NCI-H187 (cell line): ENCODE measurements at places on chromosomes 12 and 14.
A peak's percentile ranks its signal among the peaks of the same experiment; 100 is the strongest.

DNA sequence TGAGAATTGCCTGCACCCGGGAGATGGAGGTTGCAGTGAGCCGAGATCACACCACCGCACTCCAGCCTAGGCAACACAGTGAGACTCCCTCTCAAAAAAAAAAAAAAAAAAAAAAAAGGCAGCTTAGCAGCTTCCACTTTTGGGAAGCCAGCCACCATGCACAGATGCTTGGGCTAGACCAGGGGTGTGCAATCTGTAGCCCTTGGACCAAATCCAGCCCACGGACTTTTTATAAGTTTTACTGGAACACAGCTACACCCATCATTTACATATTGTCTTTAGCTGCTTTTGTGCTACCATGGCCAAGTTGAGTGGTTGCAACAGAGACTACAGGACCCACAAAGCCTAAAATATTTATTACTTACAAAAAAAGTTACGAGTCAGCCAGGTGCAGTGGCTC, 6.7 kb downstream of the CIT start:
- no peak for DNase-seq

- DNase-seq = no peak
These were observed 513.0 kb downstream of the TMEM121 start for GRCh38 chr14:106039400-106039799.

GRCh38 chr12:58767496-58767895, 152.8 kb downstream of the LRIG3 start:
- no peak for DNase-seq

GRCh38 chr12:9027161-9028059, 38.1 kb downstream of the KLRG1 start:
- no peak for DNase-seq

DNA sequence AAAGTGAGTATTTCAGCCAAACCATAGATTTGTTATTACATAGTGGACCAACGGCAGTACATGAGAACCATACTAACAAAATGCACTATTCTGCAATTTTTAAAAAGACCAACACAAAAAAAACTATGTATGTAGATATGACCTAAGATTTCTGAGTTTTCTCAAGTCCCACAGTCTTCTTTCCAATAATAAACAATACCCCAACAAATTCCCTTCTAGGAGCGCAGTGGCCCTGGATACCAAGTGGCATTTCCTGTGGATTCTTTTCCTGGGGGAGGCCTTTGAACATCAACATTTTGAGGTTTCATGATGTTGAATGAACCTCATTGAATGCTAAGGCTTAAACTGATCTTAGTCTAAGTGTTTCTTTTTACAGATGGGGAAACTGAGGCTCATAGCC, 210.5 kb downstream of the BCAT1 start:
- no peak for DNase-seq

DNA sequence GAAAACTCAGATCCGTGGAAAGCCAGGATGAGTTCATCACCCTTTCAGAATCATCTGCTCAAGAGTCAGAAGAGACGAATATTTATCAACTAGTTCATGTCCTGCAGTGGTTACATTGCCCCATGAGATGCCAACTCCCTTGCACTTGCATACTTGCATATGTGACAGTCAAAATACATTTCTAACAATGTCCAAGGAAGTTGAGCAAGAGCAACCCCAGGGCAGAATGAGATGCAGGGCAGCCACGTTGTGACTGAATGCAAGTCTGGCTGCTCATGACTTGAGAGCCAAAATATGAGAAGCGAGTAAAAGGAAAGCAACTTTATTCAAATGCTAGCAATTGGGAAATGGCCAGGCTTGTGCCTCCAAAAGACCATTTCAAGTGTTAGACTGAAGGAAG, 23.6 kb upstream of the UTP20 start:
- DNase-seq = no peak

GRCh38 chr12:112238441-112238840, 113.1 kb downstream of the TRAFD1 start:
- no peak for DNase-seq

DNA sequence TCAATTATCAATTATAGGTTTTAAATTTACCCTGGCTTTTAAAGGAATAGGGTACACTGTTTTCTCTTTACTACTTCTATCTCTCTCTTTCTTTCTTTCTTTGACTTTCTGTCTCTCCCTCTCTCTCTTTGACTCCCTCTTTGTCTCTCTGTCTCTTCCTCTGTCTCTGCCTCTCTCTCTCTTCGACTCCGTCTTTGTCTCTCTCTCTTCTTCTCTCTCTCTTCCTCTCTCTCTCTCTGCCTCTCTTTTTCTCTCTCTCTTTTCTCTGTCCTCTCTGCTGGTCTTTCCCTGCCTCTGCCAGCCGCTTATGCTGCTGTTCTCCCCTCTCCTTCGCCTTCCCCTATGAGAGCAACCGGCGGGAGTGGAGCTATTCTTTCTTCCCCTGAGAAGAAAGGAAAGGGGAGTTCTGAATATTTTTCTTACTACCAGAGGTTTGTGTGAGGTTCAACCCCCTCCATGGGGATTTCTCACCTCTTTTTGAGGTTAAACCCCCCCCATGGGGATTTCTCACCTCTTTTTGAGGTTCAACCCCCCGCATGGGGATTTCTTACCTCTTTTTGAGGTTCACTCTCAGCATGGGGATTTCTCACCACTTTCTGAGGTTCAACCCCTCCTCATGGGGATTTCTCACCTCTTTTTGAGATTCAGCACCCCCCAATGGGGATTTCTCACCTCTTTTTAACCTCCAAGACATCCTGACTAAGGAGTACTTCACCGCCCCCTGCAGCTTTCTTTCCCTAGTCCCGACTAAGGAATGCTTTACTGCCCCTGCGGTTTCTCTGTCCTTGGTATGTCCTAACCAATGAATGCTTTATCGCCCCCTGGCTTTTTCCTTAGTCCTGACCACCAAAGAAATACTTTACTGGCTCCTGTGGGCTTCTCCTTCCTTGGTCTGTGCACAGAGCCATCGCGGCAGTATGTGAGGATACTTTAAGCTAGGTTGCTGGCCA, 27.4 kb upstream of the DDHD1 start:
- DNase-seq = no peak

DNA sequence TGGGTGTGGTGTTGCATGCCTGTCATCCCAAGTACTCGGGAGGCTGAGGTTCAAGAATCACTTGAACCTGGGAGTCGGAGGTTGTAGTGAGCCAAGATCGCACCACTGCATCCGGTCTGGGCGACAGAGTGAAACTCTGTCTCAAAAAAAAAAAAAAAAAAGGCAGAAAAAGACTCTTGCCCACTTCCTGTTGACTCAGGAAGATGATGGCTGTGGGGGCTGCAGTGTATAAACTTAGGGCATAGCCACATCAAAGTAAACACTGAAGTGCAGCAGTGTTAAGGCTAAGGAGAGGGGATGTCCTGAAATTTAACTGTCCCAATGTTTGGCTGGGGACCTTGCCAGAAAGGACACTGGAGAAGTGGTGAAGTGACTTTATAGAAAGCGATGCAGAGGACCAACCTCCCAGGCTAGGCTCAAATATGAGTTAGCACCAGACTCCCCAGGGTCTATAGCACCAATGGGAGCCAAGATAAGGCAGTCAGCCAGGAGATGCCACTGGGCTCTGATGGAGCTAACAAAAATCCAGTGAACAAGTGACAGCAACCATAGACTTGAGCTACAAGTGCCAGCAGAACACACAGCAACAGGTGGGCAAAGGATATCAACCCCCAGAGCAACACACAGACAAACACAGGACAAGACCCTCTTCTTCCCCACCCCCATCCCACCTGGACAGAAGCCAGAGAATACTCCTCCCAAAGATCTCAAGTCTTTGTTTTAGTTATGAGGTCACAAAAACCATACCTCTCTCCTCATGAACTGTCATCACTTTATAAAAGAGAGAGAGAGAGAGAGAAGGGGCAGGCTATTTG, 28.0 kb downstream of the NELL2 start:
- DNase-seq = no peak

GRCh38 chr12:94753036-94753679, 102.8 kb upstream of the TMCC3 start:
- no peak for DNase-seq

GRCh38 chr12:123055281-123055766, 74.8 kb downstream of the ARL6IP4 start:
- no peak for DNase-seq

GRCh38 chr14:84520711-84521338, 1009.1 kb upstream of the FLRT2 start:
- no peak for DNase-seq

GRCh38 chr12:54217774-54218241, 29.0 kb upstream of the SMUG1 start:
- DNase-seq = no peak

DNA sequence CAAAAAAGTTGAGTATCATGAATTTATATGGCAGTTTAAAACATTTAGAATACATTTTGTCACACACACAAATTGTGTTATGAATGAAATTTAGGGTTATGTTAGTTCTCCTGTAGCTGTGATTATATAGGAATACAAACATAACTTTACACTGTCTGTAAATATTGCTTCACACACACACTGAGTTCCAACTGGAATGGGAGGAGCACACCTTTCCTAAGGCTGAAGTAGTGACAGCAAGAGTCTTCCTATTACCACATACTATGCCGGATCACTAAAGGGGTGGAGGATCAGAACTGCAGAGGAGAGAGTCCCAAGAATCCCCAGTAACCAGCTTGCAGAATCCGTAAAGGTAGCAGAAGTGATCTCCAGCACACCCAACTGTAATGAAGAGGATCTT, 63.7 kb downstream of the DNAI7 start:
- no peak for DNase-seq

GRCh38 chr14:92659765-92660561, 88.5 kb downstream of the LGMN start:
- DNase-seq = no peak

GRCh38 chr14:77343662-77344061, 22.8 kb downstream of the GSTZ1 start:
- peak; percentile 42 for DNase-seq

DNA sequence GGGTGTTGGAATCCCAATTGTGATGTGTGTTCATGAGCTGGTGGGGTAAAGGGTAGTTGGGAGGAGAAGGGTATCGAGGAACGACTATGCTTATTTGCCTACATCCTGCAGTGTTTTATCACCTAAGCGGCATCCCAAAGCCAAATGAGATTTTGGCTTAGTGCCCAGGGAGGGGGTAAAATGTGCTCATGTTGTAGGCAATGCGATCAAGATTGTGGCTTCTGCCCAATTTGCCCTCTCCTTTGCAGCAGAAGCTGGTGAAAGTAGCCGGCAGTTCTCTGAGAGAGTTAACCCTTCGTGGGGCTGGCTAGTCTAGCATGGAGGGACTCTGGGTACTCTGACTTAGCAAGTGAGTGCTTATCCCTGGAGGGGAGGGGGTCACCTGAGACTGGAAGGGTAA, 753 bp downstream of the RPH3A start:
- no peak for DNase-seq

- DNase-seq = no peak
These were observed 786.8 kb downstream of the DIO2 start for GRCh38 chr14:79424462-79424861.

- no peak for DNase-seq
These were observed 680.7 kb downstream of the GALC start for GRCh38 chr14:87312169-87312893.

- DNase-seq = no peak
These were observed 307.1 kb downstream of the RPL10L start for GRCh38 chr14:46344327-46344937.

- peak; percentile 73 for DNase-seq
These were observed 202.5 kb upstream of the DDHD1 start for GRCh38 chr14:53355581-53356112.

- no peak for DNase-seq
These were observed 10.5 kb upstream of the WNT5B start for GRCh38 chr12:1618489-1618888.

GRCh38 chr12:116143909-116144308, 133.6 kb downstream of the MED13L start:
- no peak for DNase-seq

GRCh38 chr14:92460541-92460915, 53.1 kb upstream of the RIN3 start:
- no peak for DNase-seq

DNA sequence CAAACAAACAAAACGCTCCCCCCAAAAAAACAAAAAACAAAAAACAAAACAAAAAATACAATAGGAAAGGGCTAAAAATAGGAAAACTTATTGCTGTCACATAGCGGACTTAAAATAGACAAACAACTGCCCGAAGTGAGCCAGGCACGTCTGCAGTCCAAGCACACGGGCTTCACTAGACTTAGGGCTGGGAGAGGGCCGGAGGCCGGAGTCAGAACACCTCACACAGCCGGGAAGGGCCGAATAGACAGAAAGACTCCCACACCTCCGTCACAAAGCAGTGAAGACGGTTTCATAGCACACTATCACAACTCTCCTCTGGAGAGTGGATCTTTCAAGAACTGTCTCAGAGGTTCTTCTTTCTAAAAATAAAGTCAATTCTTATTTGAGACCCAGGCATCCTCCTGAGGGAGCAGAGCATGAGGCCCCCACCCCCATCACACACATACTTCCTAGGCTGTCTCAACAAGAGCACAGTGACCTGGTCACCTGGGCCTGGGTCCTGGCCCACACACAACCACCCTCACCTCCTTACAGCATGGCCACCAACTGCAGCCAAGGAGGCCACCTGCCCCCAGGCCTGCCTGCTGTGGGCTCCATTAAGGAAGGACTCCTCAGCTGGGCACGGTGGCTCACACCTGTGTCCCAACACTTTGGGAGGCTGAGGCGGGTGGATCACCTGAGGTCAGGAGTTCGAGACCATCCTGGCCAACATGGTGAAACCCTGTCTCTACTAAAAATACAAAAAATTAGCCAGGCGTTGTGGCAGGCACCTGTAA, 6.7 kb downstream of the BAG5 start:
- no peak for DNase-seq

DNA sequence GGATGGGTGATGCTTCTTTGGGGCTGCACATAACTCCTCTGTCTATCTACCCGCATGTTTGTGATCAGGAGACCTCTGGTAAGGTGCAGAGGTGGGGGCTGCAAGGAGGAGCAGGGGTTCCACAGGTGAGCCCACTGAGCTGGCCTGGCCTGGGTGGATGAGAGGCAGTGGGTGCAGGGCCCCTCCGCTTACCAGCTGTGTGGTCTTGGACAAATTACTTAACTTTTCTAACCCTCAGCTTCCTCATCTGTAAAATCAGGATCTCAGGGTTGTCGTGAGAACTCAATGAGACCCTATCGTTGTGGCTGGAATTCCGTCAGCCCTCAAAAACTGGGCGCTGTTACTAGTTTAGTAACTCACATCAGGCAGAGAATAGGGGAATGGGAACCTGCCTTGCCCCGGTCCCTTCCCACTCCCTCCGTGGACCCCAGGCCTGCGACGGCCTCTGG, 7.5 kb downstream of the PTPN6 start:
- DNase-seq = no peak

DNA sequence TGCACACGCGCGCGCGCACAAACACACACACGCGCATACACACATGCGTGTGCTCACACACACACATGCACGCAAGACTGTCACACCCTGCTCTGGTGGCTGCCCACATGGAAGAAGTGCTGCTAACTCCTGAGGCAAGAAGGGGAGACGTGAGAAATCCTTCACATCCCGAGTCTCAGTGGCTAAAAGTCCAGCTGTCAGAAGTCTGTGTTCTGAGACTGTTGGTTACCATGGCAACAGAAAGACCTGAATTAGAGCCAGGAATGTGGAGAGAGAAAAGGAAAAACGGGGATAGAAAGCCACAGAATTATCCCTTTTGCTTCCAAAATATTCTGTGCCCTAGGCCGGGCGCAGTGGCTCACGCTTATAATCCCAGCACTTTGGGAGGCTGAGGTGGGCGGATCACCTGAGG, 71.2 kb downstream of the PPFIBP1 start:
- no peak for DNase-seq
